Myocyte (in vitro differentiated cells): ENCODE measurements at places on chromosomes 3 and 15. TPM values are rescaled to one million over a fixed set of nuclear protein-coding genes. Genes with fewer than 3 reads are reported as not detected.

GOLGA8T gene
- not detected in 2 replicates for total RNA-seq

CA12 gene
- 0.26 and 0.62 TPM in 2 replicates for total RNA-seq

EIF4E3 gene
- 0.42 and 0.64 TPM in 2 replicates for total RNA-seq

TMEM115 gene
- total RNA-seq, result 61.7 and 69.0 TPM in 2 replicates

TIMP4 gene
- 0.42 and 0.62 TPM in 2 replicates for total RNA-seq

TBC1D5 gene
- total RNA-seq, result 73.0 and 76.0 TPM in 2 replicates

GALNT15 gene
- 0.91 and 1.3 TPM in 2 replicates for total RNA-seq

CSPG5 gene
- 0.45 and 1.0 TPM in 2 replicates for total RNA-seq

ARID3B gene
- 0.36 and 0.88 TPM in 2 replicates for total RNA-seq

PLCB2 gene
- total RNA-seq, result 0.99 and 1.4 TPM in 2 replicates

AGBL1 gene
- 0.21 and 3.3 TPM in 2 replicates for total RNA-seq

MORC1 gene
- not detected in 2 replicates for total RNA-seq

CDHR4 gene
- total RNA-seq, result 0.19 TPM in 1 of 2 replicates, not detected in the other

GRCh38 chr3:15633159-15633558 lies 31.6 kb downstream of the BTD start:
- DNase-seq, result no peak

DNA sequence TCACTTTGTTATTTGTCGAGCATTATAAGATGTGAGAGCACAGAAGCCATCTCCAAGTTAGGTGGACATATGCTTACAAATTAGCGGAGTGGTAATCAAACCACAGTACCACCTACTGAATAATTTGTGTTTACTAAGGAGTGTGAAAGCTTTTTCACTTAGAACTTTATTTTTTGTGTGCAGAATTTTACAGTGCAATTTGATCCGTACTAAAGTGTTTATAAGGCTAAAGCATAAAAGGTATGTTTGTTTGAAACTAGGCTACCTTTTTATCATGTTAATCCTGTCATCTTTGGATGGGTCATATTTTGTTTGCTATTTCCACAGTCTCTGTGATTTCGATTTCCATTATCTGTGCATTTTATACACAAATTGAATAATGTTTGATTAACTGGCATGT lies 37.5 kb downstream of the MAP2K5 start:
- DNase-seq, result no peak

DNA sequence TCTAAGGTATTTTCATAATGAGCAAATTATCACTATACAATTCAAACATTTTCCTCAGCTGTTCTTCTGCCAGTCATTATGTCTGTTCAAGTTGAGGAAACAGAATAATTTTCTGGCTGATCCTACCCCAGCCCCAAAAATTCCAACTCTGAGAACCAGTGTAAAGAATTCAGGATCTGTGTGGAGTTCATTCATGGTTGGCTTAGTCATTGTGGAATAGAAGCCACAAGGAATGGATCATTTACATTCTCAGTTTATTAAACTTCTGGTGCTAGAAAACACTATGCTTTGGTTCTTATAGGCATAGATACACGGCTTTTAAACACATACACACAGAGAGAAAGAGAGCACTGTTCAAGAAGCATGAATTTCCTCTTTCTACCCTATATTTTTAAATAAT lies 134.6 kb downstream of the CMSS1 start:
- DNase-seq, result peak; percentile 65

DNA sequence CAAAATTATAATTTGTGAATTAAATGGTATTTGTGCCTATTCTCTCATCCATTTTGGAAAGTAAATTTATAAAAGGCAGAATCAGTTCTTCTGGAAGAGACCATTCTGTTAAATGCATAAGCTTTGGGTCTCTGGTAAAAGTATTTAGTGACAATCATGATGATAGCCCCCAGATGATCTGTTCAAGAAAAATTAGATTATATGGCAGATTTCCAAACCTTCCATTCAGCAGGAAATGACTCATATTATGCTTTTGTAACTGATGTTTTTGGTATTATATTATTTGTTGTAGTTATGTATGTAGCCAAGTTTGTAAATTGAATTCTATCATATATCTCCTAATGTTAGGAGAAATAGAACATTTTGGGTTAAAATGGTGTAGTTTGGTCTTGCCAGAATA lies 340.8 kb upstream of the DPH6 start:
- no peak for DNase-seq

DNA sequence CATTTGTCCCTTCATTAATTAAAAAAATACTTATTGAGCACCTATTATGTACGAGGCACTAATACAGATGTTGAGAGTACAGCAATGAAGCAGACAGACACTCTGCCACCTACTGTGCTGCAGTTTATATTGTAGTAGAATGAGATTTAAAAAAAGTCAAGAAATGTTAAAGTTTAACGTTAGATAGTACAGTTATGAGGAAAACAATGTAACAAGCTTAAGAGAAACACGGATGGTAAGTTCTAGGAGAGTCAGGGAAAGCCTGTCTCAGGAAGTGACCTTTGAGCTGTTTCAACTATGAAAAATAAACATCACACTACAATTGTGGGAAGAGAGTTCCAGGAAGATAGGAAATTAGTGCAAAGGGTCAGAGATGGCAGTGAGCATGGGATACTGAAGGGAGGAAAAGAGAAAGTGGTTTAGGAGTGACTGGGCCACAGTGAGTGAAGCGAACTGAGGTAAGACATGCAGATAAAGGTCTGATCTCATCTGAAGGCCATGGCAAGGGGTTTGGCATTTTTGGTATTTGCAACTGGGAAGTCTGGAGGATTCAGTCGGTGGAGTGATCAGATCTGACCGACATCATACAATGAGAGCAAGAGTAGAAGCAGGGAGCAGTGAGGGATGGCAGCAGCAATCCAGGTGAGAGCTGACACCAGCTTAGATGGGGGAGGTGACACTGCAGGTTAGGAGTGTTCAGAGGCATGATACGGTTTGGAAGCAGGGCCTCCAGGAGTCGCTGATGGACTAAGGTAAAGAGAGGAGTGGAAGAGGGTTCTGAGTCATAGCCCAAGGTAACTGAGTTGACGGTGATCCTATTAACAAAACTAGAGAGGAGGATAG lies 28.5 kb downstream of the PLSCR4 start:
- peak; percentile 18 for DNase-seq

DNA sequence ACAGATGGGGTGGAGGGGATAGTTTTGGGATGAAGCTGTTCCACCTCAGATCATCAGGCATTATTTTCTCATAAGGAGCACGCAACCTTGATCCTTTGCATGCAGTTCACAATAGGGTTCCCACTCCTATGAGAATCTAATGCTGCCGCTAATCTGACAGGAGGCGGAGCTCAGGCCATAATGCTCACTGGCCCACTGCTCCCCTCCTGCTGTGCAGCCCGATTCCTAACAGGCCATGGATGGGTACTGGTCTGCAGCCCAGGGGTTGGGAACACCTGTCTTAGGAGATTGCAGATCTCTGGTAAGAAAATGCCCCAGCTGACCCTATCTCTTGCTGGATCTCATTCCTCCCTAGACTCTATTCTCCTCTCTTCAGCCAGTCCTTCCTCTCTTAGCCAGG lies 6.8 kb downstream of the CSTA start:
- no peak for DNase-seq

GRCh38 chr3:43409506-43409905 lies 123.2 kb downstream of the SNRK start:
- no peak for DNase-seq

DNA sequence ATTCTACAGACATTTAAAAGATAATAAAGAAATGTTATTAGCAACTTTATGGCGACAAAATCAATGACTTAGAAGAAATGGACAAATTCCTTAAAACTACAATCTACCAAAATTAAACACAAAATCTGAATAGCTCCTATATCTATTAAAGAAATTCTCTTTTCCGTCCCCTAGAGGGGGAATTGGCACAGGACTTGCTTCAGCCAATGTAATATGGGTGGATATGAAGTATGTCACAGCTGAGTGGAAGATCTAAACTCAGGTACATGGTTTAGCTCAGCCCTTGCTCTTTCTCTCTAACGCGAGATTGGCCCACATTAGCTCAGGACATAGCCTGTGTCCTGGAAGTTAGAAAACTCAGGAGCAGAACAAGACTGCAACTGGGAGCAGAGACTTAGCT lies 79.3 kb downstream of the DNAH12 start:
- peak; percentile 2 for DNase-seq

DNA sequence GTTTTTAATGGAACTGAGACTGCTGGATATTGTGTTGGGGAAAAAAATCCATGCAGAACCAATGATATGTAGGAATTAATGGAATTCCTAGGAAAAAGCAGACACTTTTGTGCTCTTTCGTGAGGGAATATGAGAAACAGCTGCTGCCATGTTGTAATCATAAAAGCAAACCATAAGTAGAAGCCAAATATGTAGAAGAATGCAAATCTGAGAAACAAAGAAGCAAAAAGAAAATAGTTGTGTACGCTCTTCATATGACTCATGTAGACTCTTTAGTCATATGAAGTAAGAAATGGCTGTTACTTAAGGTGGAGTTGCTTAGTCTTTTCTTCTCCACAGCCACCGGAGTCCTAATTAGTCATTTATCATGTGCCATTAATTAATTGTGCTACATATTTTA lies 298.6 kb upstream of the ZNF717 start:
- DNase-seq, result peak; percentile 16

- no peak for DNase-seq
Observed at GRCh38 chr15:44706946-44707636, 4.0 kb downstream of the PATL2 start.

GRCh38 chr15:65856821-65857455 lies 12.4 kb upstream of the RAB11A start:
- DNase-seq, result peak; percentile 56

DNA sequence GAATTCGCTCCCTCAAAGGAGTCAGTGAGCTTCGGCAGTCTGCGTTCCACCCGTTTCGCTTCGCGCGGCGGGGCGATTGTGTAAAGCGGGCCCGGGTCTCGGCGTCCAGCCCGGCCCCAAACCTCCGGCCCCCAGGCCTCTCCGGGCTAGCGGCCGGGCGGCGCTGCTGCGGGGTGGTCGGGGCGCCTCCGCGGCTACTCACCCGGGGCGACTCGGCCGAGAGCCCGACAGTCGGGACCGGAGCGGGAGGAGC lies 412 bp downstream of the CHDH start:
- no peak for DNase-seq

DNA sequence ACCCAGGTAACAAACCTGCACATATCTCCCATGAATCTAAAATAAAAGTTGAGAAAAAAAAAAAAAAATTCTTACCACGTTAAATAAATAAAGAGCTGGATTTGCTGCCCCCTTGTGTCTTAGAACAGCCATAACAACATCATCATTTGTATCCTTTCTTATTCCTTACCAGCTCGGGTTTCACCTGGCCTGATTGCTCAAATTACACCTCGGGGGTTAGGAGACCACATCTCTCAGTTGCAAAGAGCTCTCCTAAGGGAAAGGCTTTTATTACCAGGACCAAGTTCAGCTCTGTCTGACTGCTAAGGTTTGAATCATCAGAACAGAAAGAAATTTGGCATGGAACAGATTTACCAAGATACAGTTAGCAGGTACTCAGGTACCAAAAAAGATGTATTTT lies 25.8 kb upstream of the RPL39L start:
- peak; percentile 75 for DNase-seq

DNA sequence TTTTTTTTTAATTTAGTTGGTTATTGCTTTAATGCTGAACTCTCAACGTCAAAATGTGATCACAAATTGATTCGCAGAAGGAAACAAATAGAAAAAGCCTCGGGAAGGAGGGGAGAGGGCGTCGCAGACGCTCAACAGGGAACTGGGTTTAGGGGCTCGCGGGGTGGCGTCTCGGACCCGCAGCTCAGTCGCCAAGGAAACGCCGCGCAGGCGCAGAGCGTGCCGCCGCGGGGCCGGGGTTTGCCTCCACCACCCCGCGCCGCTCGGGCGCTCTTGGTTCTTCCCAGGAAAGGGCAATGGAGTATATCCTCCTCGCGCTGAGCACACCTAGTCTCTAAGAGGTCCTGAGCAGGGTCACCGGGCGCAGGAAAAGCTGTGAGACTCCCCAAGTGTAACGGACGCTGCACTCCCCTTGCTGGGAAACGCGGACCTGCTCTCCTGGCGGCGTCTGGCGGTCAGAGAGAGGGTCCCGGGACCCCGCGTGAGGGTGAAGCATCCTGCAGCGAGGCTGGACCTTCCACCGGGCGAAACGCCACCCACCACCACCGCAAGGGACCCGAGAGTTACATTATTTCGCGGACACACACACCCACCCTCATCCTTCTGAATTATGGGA lies 753 bp downstream of the PLCH1 start:
- peak; percentile 45 for DNase-seq

- DNase-seq, result no peak
Observed at GRCh38 chr3:172213904-172214303, 174.5 kb downstream of the FNDC3B start.
